NCI-H1417 treated with DMSO at 0.1 percent for 48 hours (cell line): ENCODE measurements at places on chromosomes 16 and 17.

GRCh38 chr16:49281480-49281842 is at the start of gene CBLN1:
CBLN1 (minus strand) TSS chr16:49281838; CDS start chr16:49281465, 373 bp downstream.
- DNase-seq: no peak

GRCh38 chr17:13346081-13346533 is 255.6 kb downstream of the HS3ST3A1 start:
- DNase-seq: no peak

DNA sequence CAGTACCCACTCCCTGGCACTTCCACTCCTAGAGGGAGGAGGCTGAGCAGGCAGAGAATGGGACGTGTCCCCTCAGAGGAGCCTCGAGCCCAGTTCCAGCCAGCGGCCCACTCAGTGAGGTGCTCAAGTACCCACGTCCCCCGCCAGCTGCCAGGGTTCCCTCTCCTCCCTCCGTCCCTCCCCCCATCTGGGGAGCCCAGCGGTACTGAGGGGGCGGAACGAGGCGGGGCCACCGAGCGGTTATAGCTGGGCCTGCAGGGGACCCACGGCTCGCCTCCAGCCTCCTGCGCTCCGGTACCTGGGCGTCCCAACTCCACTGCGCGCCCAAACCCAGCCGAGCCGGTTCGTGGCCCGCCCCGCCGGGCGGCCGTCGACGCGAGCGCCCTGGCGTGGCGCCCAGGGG is at the start of gene NPW:
TSS of gene NPW (plus strand) at position 268 of the 403 bp plus-strand sequence.
- DNase-seq: no peak

GRCh38 chr16:66580605-66581209 is 1.4 kb downstream of the CMTM2 start:
- no peak for DNase-seq

DNA sequence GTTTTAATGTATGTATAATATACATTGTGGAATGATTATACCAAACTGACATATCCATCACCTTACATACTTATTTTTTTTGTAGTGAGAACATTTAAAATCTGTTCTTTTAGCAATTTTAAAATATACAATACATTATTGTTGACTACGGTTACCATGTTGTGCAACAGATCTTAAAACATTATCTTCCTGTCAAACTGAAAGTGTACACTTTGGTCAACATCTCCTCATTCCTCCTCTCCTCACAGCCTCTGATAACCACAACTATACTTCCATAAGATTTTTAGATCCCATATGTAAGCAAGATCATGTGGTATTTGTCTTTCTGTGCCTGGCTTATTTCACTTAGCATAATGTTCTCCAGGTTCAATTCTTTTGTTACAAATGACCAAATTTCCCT is 7.5 kb upstream of the DNAJA2 start:
- no peak for DNase-seq

DNA sequence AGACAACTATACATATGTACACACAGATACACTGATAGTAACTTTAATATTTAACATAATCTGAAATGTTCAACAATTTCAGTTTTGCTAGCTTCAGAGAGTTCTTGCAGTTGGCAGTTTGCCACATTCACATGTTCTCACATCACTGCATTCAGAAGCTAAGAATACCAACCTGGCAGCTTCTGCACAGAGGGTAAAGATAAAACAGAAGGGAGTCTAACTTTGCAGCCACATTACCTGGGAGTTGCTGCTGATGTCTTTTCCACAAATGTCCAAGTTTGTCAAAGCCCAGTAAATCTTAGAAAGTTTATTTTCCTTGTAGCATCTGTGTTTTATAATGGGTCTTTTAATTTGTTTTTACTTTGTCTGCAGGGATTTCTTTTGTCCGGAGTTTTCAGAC is 332.0 kb downstream of the BCAS3 start:
- DNase-seq: no peak

GRCh38 chr17:80291691-80292487 is 31.2 kb downstream of the RNF213 start:
- DNase-seq: no peak

DNA sequence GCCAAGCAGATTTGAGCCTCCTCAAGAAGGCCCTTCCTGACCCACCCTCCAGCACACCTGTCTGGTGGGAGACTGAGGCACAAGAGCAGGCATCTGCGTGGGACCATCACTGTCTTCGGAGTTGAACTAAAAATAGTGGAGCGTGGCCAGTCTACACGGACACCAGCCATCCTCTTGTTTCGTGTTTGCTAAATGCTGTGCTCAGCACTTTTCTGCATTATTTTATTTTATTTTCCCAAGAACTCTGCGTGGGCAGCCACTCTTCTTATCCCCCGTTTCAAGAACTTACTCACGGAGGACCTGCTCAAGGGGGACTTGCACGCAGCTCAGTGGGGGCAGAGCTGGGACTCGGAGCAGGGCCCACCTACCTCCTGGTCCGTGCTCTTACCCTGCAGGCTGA is 60.8 kb downstream of the SOCS3 start:
- DNase-seq: no peak

- peak; percentile 49 for DNase-seq
These were observed at the start of gene AXIN2 for GRCh38 chr17:65561452-65562205. AXIN2 (minus strand) TSS chr17:65561648; CDS start chr17:65558620, 3,028 bp downstream.

DNA sequence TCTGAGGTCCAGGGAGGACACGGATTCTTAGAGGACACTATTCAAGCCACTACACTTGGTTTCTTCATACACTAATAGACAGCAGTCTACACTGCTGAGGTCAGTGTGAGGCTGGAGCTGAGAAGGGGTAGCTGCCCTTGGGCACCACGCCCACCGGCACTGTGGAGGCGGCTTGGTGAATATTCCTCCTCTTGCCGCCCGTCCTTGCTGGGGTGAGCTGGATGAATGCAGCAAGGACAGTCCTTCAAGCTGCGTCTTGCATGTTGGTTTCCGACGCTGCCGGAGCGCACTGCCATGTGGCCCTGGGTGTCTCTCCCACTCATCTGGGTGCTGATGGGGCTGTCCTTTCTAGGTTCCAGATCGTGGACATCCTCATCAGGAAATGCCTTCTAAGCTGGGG is 2.6 kb downstream of the ZNF205 start:
- DNase-seq: no peak

- DNase-seq: no peak
These were observed 3.7 kb upstream of the TACO1 start for GRCh38 chr17:63596856-63597586.

GRCh38 chr17:32944248-32945020 is 16.5 kb downstream of the TMEM98 start:
- DNase-seq: no peak

DNA sequence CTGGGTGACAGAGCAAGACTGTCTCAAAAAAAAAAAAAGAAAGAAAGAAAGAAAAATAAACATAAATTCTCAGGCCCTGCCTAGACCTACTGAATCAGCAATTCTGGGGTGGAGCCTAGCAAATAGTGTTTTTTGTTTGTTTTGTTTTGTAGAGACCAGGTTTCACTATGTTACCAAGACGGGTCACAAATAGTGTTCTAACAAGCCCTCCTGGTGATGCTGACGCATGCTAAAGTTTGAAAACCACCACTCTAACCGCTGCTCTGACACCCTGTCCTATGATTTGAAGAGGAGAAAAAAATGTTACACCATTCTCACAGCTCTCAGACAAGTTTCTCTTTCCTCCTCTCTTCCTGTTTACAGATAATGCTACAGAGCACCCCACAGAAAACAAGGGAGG is 1.5 kb downstream of the MRPL10 start:
- DNase-seq: no peak

- DNase-seq: no peak
These were observed 58.3 kb downstream of the WIPI1 start for GRCh38 chr17:68398691-68399637.

DNA sequence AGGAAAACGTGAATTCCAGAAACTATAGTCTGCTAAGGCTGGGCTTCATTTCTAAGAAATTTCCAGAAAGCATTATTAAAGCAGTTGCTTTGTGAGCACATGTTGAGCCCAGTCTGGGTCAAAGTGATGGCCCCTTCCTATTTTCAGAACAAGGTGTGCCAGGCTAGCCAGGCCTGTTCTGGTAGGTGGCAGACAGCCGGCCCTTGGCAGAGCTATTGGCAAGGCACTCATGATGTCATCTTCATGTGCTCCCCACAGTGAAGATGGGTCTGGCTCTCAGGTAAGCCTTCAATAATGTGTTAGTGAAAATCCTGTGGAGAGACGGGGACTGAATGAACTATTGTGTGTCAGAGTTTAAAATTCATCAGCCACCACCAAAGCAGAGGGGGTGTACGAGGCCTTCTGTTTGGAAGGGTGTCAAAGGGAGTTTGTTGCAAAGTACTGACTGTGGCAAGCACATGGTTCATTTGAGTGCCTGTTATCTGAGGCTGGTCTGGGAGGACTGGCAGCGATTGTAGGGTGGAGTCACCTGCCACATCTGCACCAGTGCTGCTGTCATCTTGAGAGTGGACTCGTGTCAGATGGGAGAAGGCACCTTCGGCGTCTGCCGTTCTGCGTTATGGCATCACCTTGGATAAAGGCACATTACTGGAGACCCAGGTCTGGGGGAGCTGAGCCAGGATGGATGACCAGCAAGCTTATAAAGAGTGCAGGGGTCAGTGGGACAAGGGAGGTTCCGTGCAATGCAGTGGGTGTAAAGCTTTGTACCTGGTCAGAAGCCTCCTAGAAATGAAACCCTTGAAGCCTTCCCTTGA is 43.4 kb downstream of the KSR1 start:
- DNase-seq: no peak

DNA sequence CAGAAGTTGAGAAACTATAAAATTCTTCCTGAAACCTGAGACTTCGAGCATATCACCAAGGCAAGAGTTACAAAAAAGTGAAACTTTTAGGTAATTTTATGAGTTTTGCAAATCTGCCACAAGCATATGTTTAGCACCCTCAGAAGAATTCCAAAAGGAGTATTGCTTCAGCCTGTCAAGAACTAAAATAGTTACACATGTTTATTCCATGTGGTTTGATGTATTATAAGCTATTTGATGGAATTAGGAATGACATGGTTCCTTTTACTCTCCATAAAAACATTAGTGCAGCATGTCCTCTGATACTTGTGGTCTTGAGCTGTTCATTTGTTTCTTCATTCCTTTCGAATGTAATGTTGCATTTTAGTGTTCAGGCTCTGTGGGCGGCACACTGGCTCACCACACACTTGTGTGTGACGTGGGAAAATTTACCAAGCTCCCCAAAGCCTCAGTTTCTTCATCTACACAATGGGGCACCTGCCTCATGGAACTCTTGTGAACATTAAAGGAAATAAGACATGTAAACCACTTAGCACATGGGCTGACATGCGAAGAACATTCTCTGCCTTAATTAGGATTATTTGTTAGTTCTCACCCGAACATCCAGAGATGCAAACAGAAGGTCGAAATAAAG is 204.2 kb upstream of the FOXF1 start:
- no peak for DNase-seq

DNA sequence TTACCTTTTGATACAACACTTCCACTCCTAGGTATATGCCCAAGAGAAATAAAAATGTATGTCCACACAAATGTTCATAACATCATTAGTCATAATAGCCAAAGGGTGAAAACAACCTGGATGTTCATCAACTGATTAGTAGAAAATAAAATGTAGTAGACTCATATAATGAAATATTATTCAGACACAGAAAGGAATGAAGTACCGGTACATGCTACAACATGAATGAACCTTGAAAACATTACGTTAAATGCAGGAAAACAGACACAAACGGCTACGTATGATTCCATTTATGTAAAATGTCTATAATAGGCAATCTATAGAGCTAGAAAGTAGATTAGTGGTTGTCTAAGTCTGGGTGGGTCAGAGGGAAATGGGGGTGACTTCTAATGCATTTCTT is 358.5 kb downstream of the CA10 start:
- DNase-seq: no peak

DNA sequence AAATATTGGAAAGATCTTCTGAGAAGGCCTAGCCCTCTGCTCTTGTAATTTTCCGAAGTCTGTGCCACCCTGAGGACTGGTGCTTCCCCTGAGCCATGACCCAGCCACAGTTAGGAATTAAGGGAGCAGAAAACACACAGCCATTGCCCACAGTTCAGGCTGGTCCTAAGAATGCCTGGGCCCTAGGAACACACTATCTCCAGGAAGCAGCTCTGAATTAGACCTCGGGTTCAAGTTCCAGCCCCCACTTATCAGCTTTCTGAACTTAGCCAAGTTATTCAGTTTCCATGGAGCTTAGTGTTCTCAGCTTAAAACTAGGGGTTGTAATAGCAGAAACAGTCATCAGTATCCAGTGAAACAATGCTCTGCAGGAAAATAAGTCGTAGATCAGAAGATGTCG is 56.0 kb downstream of the CDH13 start:
- no peak for DNase-seq

GRCh38 chr17:4598776-4599504 is 14.6 kb downstream of the SMTNL2 start:
- DNase-seq: no peak

- no peak for DNase-seq
These were observed 1.0 kb downstream of the NOG start for GRCh38 chr17:56594320-56595107.

DNA sequence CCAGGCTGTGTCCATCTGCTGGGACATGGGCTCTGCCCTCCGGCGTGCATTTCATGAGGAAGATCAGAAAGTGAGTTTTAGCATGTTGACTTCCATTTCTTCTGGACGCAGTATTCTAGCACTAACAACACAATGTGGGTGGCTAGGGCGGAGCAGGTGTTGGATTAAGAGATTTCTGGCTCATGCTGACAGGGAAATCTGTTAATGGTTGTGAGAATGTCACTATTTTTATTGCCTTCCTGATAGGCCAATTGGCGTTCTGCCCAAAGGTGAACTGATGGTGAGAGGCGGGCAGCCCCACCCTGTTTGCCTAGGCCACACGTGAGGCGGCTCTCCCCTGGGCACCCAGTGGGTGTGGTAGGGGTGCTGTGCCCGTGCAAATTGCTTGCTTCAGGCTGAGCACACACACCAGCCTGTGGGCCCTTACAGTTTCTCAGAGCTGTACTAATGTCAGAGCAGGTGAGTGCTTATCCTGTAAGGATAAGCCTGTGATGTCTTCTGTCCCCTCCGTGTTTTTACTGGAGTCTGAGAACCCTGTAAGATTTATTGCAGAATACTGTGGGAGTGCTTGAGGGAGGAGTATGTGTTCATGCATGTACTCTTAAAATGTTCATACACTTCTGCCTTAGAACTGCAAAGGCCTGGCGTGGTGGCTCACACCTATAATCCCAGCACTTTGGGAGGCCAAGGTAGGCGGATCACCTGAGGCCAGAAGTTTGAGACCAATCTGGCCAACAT is 30.9 kb downstream of the PGS1 start:
- DNase-seq: peak; percentile 73

- no peak for DNase-seq
These were observed 5.8 kb downstream of the ESRP2 start for GRCh38 chr16:68230176-68230571.

GRCh38 chr17:40303708-40304551 is 5.0 kb upstream of the RARA start:
- DNase-seq: no peak

- DNase-seq: no peak
These were observed 620 bp downstream of the NOB1 start for GRCh38 chr16:69754143-69754468.

- no peak for DNase-seq
These were observed 84.9 kb downstream of the RTN4RL1 start for GRCh38 chr17:1939981-1940809.

- no peak for DNase-seq
These were observed 529.0 kb downstream of the KCNJ18 start for GRCh38 chr17:22221344-22221743.
